ENCODE measurements at places on chromosomes 16 and 17.

GRCh38 chr16:31099860-31100638, 5.5 kb upstream of the VKORC1 start:
- no peak for DNase-seq

DNA sequence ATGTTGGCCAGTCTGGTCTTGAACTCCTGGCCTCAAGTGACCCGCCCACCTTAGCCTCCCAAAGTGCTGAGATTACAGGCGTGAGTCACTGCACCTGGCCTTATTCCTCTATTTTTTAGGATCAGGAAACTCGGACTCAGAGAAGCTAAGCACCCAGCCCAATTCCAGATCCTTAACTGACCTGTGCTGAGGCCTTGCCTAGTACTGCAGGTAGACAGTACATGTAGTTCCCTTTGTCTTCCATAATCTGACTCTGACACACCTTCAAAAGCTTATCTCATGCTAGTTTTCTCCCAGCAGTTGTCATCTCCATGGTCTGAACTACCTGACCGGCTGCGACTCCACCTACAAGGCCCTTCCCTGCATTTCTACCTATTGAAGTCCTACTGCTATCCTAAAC, 65.7 kb upstream of the AXIN2 start:
- DNase-seq: no peak

DNA sequence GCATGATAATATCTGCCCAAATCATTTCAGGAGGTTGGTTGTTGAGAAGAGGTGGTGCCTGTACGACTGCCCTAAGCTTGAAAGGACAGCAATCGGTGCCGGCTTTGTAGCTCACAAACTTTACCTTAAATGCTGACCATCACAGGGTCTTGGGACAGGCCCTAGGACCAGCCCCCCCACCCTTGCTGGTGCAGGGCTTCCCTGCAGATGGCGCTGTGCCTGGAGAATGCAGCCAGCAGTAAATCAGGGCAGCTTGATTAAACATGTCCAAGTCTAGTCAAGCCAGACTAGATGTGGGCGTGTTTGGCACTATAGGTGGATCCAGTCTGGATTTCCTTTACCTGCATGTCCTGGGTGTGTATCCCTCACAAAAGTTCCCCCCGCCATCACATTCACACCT, 135.5 kb upstream of the CRHR1 start:
- DNase-seq: no peak

DNA sequence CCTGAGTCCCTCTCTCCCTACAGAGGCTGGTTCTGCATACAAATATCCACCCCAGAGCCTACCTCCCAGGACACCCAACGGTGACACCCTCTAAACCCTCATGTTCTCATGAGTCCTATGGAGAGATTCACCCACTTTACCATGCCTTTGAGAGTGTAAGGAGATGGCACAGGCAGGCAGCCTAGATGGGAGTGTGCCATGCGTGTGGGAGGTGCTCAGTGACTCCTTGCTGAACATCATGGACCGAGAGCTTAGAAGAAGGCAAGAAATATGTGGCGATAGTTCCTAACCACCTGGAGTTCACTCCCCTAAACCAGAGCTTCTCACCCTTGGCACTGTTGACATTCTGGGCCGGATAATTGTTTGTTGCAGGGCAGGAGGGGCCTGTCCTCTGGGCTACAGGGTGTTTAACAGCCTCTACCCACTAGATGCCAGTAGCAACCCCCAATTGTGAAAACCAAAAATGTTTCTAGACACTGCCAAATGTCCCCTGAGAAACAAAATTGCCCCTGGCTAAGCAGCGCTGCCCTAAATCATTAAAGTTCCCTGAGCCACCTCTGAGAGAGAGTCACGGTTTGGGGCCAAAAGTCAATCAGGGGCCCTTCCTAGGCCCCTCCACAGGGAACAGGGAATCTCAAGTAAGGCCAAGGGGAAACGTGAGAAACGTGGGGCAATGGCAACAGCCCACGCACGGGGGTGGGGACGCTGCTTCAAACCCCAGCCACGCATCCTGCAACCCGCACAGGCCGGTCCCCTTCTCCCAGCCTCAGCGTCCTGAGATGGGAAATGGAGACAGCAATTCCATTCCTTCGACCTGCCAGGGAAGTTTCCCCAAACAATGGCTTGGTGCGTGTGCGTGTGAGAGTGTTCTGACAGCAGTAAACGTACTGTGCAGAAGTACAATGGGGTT, 66.8 kb downstream of the C16orf78 start:
- no peak for DNase-seq

DNA sequence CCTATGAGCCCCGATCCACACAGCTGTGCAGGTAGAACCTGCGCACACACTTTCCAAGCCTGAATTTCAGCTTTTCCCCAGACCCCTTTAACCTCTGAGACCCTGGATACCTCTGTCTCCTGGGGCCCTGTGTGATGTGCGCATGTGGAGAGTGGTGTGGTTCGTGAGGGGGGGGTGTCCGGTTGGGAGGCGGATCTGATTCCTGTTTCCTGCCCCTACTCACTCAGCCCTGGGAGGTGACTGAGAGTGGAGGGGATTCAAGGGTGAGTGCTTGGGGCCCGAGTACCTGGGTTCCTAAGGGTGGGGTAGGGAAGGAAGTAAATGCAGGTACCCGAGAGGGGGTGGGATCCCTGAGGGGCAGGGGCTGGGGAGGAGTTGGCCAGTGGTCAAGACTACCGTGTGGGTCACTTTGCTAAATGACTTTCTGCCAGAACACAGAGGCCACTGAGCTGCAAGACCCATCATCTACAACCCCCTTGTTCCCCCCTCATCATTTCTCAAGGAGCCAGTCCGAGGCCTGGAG, 621 bp downstream of the ARHGEF15 start:
- peak; percentile 39 for DNase-seq

- DNase-seq: no peak
These were observed 11.9 kb upstream of the FAAP100 start for GRCh38 chr17:81563861-81564586.
